T47D (cell line): ENCODE measurements at places on chromosomes 1 and 21.

- no peak for DNase-seq
These were observed 16.8 kb upstream of the ETV3 start for GRCh38 chr1:157154940-157155514.

DNA sequence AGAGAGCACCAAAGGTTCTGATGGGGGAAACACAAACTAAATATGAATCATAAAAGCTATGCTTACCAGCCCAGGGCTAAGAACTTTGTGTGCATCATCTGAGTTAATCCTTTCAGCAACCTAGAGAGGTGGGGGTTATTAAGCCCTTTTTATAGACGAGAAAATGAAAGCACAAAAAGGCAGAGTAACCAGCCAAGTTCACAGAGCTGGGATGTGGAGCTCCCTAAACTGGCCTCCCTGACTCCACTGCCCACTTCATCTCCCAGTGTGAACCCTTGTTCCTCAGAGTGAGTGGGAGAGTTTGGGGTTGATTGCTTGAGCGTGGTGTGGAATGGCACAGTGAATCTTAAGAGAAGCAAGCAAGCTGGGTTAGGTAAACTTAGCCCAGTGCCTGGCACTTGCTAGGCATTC is 10.8 kb upstream of the BCAR3 start:
- DNase-seq, result no peak

DNA sequence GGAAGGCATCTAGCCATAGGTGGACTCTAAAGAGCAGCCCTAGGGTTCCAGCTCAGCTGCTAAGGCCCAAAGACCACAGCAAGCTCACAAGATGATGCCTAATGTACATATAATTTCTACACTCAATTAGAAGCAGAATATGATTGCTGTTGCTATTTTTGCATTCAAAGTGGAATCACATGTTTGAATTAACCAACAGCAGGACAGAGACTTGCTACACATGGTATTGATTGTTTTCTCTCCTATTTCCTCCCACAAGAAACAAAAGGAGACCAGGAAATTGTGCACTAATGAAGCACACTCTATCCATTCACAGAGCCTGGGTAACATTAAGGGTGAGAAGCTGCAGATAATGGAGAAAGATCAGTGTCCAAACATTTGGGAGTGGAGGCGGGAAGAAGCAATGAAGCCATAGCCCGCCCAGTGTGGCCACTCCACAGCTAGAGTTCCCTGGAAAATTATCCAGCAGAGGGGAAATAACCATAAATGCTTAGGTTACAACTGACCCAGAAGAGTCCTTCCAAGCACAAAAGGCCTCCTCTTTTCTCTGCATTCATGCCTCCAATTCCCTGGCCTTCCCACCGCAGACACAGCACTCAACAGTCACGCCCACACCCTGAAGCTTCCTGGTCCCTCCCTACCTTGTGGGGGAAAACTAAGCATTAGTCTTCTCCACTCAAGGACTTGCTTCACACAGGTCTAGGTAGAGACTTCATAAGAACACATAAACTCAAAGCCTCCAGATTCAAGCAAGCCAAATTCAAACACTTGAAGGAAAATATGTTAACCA is 7.5 kb downstream of the CNN3 start:
- DNase-seq, result no peak

- no peak for DNase-seq
These were observed 57.7 kb upstream of the LRP8 start for GRCh38 chr1:53385276-53386225.

DNA sequence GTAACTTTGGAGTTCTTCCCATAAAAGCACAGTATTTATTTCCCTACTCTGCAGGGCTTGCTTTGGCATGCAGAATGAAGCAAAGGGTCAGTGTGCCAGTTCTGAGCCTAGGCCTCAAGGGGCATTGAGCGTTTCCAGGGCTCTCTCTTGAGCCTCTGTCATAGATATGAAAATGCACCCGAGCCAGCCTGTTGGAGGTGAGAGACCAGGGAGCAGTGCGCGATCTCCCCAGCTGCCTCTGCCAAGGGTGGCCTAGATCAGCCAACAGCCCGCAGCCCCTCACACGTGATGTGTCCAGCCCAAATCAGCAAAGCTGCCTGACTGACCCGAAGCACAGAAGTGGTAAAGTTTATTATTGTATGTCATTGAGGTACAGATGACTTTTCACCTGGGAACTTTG is 63.7 kb downstream of the TENT5C start:
- DNase-seq, result no peak

DNA sequence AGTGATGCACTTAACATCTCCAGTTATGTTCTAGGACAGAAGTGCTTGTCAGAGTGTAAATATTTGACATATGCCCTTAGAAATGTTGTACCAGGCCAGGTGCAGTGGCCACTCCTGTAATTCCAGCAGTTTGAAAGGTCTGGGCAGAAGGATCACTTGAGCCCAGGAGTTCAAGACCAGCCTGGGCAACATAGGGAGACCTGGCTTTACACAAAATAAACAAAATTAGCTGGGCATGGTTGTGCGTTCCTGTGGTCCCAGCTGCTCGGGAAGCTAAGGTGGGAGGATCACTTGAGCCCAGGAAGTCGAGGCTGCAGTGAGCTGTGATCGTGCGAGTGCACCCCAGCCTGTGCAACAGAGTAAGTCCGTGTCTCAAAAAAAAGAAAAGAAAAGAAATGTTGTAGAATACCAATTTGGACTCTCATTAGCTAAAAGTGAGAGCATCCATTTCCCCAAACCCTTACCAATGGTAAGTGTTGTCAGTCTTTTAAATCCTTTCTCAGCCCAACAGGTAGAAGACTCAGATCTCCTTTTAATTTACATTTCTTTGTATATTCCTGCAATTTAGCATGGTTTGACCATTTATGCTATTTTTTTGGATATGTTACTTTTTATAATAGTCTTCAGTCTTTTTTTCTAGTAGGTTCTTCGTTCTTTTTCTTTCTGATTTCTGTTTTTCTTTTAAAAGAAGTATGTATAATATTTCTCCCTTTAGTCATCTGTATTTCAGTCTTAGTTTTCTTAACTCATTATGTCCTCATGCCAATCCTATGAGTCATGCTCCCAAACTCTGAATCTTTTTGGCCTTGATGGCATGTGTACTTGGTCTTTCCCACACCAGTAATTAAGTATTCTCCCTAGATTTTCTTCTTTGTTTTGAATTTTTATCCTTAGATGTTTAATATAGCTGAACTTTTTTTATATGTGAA is 74.4 kb downstream of the CAMTA1 start:
- DNase-seq, result peak; percentile 25
